Right ventricle myocardium inferior (tissue), 1 donor: ENCODE measurements at places on chromosomes 1 and 21. TPM values are rescaled to one million over a fixed set of nuclear protein-coding genes. Genes with fewer than 3 reads are reported as not detected.

- DNase-seq = no peak
Measured at GRCh38 chr1:74530892-74531291, 18.5 kb upstream of the LRRC53 start.

- DNase-seq = no peak
Measured at GRCh38 chr21:45353200-45353599, 51.8 kb upstream of the COL18A1 start.

DNA sequence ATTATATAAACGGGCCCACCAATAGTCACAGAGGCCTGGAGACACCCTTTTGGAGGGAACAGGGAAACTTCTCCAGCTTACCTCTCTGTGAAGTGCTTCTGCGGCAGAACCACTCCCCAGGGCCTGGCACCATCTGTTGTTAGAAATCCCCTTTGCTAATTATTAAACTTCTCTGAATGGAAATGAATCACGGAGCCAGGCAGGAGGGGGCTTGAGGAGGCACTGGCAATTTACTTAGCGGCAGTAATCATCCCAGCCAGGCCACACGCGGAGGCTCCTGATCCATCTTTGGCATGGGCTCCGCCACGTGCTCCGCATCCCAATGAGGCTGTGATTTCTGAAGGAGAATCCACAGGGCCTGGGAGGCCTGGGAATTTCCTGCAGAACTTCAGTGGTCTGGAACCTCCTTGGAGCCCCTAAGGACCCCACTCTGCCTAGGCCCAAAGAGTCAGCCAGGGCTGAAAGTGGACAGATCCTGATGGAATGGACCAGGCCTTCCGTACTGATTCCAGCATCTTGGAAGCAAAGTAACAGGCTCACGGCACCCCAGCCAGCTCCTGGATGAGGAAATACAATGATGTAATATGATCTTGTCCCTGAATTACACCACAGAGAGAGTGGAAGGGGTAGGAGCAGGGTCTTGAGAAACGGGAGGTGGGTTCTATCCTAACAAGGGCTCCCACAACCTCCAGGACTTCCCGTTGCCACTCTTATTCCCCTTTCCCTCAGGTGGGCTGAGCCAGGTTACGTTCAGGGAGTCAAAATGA is 62.3 kb downstream of the GRIK3 start:
- peak; percentile 30 for DNase-seq

DNA sequence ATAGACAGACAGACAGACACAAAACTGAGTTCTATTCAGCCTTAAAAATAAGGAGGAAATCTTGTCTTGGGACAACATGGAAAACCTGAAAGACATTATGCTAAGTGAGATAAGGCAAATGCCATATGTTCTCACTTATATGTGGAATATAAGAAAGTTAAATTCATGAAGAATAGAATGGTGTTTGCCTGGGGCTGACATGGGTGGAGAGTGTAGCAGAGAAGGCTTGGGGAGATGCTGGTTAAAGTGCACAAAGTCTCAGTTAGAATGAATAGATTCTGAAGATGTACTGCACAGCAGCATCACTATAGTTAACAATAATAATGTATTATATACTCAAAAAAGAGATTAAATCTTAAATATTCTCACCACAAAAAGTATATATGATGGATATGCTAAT is 355.5 kb downstream of the LRRIQ3 start:
- DNase-seq = no peak

- DNase-seq = no peak
Measured at GRCh38 chr1:73781251-73781650, 416.7 kb downstream of the LRRIQ3 start.

- DNase-seq = no peak
Measured at GRCh38 chr1:183164340-183164739, 21.7 kb upstream of the LAMC2 start.

DNA sequence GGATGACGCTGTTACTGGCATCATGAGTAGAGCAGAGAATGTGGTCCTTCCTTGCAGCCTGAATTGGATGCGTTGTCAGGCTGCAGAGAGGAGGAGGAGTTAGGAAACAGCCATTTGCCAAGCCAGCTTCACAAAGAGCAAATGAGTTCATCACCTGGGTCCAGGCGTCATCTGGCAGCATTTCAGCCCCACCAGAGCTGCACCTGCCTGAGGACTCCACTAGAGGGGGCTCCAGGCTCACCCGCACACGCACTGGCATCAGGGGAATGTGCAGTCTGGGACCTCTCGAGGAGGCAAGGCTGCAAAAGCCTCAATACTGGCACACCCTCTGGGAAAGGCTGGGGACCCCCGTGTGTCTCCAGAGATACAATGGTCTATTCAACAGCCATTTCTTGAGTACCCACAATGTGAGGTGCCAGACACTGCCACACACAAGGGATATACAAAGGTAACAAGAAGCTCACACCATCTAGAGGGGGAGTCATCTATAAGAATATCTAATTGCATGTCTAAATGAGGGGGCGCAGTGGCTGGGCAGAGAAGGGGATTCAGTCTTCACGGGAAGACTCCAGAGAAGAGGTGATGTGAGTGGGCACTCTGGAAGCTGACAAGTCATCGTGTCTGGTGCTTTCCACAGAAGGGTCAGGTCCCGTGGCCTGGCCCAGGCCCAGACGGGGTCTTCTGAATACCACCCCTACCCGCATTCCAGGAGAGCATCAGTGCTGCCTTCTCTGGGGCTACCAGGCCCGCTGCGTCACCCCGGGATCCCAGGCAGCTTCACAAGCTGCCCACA is 53.5 kb upstream of the CNTN2 start:
- peak; percentile 88 for DNase-seq

GRCh38 chr21:38263493-38263892 is 6.7 kb downstream of the KCNJ15 start:
- DNase-seq = no peak

- no peak for DNase-seq
Measured at GRCh38 chr1:47859092-47859743, 138.0 kb downstream of the TRABD2B start.

- no peak for DNase-seq
Measured at GRCh38 chr1:109636201-109636952, 16.7 kb downstream of the AMPD2 start.

GBP6 gene
- total RNA-seq = 0.14 TPM

MIA3 gene
- total RNA-seq = 45.9 TPM
